Hematopoietic multipotent progenitor cell treated with erythropoietin and hydrocortisone succinate and interleukin-3 and kit ligand, for 17 days (in vitro differentiated cells): ENCODE measurements at places on chromosomes 2 and 18.

DNA sequence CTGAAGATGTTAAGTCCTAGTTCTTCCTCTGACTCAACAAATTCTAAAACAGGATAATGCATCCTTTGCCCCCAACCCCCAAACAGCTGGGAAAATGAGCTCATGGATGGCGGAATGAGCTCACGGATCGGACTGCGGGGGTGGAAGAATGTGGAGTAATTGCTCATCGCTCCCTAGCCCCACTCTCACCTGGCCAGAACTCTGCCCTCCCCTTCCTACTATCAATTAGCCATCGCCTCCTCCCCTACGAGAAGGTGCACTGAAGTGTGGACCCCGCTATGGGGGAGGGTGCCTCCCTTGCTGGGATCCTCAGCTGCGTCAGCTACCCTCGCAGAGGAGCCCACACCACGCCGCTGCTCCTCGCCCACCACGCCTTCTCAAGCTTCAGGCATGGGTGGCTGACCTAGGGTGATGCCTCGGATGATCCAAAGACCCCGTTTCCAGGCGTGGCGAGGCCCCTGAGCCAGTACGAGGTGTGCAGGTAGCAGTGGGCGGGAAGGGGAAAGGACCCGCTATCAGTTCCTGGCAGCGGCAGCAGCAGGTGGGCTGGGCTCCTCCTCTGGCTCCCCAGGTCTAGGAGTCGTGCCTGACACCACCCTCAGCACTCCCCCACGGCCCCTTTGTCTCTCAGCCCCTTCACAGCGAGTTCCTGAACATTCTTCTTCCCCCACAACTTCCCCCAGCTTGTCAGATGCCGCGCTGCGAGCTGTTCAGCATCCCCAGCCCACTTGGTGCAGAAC, 82.1 kb upstream of the POMC start:
- DNase-seq, result no peak

GRCh38 chr2:4762951-4763376, 929.2 kb upstream of the SOX11 start:
- no peak for DNase-seq

- no peak for DNase-seq
Observed at GRCh38 chr2:138871312-138871711, 91.1 kb upstream of the NXPH2 start.

DNA sequence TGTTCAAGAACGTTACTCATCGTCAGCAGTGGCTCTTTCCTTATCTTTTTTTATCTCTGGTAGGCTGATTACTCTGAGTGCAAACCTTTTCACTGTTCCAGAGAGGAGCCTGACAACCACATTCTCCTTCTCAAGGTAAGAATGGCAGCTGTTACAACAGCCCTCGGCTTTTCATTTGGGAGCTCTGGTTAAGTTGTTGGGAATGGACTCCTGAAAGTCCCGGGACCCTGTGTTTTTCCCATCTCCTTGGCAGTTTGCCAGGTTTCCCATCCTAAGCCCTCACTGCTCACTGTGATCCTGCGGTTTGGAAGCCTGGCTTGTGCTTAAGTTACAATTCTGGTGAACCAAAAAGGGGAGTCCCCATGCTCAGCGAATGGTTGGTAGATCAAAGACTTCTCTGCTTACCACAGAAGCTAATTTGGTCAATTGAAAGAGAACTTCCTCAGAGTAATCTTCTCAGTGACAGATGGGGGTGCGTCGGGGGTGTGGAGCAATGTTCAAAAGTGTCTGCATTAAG, 122.3 kb downstream of the LYPD6B start:
- DNase-seq, result no peak

- DNase-seq, result no peak
Observed at GRCh38 chr2:101766871-101767739, 69.6 kb downstream of the MAP4K4 start.

DNA sequence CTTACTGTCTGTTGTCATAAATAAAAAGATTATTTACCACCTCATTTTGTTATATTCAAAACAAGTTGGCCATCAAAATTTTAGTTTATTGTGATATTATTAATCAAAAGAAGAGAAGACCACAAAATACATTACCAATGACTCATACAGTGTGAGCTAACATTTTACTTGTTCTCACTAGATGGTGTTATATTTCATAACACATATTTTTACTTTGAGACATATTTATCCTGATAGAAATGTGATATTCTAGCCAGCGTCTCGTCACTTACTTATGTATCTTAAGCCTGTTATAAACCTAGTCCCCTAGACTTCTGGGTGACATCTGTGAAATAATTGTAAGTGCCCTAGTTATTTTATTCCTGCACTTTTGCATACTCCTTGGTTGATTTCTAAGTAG, 263.2 kb downstream of the CDH7 start:
- DNase-seq, result no peak

DNA sequence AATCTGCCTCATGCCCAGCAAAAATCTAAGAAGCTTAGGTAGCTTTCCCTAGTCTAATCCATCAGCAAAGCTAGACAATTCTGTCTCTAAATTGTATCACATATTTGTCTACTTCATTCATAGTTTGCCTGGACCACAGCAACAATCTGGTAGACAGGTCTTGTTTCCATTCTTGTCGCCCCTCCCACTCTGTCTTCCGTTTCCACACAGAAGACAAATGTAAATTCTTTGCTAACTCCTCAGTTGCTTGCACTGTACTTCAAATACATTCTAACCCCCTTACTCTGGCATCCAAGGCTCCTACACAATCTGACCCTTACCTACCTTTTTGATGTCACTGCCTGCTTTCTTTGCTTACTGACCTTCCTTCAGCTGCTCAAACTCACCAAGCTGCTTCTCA, 40.1 kb downstream of the THUMPD2 start:
- DNase-seq, result no peak

GRCh38 chr2:7612969-7613368, 695.8 kb downstream of the RNF144A start:
- no peak for DNase-seq

DNA sequence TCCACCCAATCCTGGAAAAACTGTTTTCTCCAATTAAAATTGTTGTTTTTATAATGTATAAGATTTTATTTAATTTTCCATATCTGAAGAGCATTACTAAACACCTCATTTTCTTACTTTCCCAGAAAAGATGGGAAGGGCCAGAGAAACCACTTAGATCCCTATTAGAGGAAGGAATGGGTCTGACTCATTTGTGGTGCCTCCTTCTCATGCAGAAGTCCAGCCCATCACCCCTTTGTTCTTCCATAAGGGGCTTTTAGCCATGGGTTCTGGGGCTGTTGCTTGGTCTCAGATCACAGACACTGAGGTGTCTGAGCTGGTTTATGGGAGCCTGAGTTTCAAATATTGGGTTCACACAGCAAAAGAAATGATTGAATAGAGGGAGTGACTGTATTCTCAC, 152.2 kb downstream of the ESCO1 start:
- no peak for DNase-seq

DNA sequence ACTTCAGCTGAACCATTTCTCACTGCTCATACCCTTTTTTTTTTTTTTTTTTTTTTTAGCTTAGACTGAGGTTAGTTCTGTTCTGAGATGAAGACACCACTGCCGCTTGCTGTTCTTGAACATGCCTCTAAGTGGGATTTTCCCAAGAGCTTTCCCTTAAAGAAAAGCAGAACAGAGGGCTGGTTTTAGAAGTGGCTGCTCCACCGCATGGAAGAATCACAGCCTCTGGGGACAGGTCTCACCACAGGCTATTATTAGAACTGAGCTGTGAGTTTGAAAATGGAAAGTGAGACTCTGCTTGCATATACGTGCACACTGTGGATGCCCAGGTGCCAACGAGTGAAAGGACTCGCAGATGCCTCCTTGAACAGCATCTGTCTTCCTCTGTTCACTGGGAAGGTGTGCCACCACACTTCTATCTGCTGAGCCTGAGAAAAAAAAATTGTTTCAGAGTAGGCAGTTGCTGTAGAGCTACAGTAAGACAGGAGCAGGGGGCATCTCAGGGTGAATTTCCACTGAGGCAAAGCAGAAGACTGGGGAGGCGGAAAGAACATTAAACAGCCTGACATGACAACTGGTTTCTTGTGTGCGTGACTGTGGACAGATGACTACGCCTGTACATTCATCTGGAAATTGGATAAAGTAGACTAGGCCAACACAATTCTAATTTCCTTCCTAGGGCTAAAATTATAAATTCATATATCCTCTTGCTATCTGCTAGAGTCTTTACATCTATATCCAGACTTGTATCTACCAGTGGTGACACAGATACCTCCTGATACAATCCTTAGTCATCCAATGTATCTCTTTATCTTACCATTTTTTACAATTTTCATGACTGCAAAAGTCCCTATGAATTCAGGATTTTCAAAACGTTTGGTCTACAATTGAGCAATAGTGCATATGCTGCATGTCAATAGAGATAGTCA, 1045.7 kb upstream of the CELF4 start:
- DNase-seq, result no peak

DNA sequence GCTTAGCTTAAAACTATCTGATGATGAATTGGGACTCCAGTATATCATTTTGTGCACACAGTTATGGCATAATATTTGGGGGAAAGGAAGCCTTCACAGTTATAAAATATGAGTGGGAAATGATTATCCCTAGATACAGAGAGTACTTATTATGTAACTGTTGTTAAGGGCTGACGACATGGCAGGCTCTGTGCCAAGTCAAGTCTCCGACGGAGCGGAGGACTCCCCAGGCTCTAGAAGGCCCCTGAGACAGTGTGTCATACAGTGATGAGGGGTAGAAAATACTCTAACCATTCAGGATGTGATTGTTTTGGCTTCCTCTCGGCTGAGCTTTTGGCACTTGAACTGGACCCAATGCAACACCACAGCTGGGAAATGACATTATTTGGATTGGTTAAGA, 211.8 kb downstream of the SLC8A1 start:
- no peak for DNase-seq

DNA sequence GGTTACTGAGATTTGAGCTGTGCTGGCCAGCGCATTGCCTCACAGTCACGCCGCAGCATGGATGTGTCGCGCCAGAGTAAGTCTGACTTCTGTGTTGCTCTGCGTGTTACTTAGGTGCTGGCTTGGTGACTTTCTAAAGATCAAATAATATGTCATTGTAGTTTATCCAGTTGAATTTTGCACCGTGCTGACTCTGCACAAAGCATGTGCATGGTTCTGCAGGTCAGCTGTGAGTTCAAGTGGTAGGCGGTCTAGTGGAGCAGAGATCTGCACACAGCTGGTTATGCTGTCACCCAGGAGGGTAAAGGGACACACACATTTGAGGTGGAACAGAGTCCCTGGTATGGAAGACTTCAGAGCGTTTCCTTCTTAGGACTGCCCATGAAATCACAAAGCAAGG, 105.1 kb downstream of the CEP192 start:
- no peak for DNase-seq

- no peak for DNase-seq
Observed at GRCh38 chr2:27298391-27299080, 9.7 kb downstream of the UCN start.

DNA sequence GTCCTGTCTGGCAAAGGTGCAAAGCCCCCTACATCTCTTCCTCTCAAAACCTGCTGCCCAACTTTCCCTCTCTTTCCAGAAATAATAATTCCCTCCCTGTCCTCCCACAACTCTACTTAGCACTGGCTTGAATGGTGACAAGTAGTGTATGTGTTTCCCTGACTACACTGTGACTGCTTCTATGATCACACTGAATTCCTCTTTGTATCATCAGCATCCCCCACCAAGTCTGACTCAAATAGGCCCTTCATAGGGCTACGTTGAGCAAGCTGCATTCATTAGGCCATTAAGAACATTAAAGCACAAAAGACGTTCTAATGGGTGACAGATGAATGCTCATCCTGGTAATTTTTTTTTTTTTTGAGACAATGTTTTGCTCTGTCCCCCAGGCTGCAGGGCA, 13.7 kb upstream of the ST3GAL5 start:
- DNase-seq, result no peak

GRCh38 chr2:160465002-160465401, 28.6 kb downstream of the RBMS1 start:
- DNase-seq, result no peak

GRCh38 chr2:173386021-173386737, 31.5 kb downstream of the CDCA7 start:
- no peak for DNase-seq

GRCh38 chr2:48450936-48451602, 78.9 kb upstream of the STON1 start:
- DNase-seq, result peak; percentile 34

- no peak for DNase-seq
Observed at GRCh38 chr18:51767293-51767692, 569.8 kb upstream of the MEX3C start.

DNA sequence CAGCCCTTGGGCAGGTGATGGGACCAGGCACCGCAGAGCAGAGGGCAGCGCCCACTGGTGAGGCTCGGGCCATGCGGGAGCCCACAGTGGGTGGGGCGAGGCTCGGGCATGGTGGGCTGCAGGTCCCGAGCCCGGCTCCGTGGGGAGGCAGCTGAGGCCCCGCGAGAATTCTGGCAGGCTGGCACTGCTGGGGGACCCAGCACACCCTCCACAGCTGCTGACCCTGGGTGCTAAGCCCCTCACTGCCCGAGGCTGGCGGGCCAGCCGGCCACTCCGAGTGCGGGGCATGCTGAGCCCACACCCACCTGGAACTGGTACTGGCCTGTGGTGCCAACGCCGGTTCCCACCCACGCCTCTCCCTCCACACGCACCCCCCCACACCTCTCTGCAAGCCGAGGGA, 29.7 kb upstream of the COL3A1 start:
- DNase-seq, result no peak

- DNase-seq, result no peak
Observed at GRCh38 chr2:241105641-241106040, 3.6 kb upstream of the MTERF4 start.

- DNase-seq, result no peak
Observed at GRCh38 chr2:150156876-150157275, 330.6 kb downstream of the RND3 start.

GRCh38 chr2:227460070-227460485, 11.9 kb upstream of the AGFG1 start:
- DNase-seq, result no peak

- no peak for DNase-seq
Observed at GRCh38 chr2:241154915-241155314, 4.6 kb downstream of the PPP1R7 start.

DNA sequence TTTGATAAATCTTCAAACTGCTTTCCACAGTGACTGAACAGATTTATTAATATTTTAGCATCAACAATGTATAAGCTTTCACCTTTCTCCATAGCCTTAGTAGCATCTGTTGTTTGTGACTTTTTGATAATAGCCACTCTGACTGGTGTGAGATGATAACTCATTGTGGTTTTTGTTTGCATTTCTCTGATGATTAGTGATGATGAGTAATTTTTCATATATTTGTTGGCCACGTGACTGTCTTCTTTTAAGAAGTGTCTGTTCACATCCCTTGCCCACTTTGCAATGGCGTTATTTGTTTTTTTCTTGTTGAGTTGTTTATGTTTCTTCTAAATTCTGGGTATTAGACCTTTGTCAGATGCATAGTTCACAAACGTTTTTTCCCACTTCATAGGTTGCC, 952.9 kb downstream of the TRIB2 start:
- DNase-seq, result no peak

- no peak for DNase-seq
Observed at GRCh38 chr2:190456833-190457232, 48.7 kb downstream of the MFSD6 start.

DNA sequence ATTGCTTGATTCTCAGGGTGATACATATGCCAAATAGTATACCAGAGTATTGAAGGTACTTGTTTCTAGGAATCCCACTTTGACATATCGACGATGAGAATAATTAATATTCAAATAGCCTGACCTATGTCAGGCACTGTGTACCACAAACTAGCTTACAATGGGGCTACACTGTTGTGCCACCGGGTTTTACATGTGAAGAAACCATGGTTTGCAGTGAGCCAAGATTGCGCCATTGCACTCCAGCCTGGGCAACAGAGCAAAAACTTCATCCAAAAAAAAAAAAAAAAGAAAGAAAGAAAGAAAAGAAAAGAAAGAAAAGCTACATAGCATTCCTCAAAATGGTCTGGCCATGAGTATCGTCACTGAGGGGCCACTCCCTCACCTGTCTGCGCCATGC, 25.5 kb downstream of the GYPC start:
- no peak for DNase-seq
